ENCODE measurements at places on chromosomes 3 and 15.

GRCh38 chr3:140510303-140510861, 167.5 kb upstream of the TRIM42 start:
- no peak for DNase-seq

DNA sequence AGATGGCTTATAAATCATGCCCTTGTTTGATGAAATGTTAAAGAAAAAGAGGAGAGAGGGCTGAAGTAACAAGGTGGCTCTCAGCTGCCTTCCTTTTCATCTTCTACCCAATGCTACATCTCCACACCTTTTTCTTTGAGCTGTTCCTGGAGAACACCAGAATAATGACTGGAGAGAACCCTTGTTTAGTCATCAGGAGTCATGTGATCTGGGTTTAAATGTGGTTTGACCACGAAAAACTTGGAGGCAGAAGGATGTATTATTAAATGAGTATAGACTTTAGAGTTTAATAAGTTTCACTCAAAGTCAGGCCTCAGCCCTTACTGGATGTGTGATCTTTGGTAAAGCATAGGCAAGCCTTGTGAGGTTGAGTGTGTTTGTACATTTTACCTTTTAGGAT, 230.3 kb upstream of the TBL1XR1 start:
- DNase-seq, result no peak

GRCh38 chr3:17891139-17891856, 148.9 kb upstream of the TBC1D5 start:
- no peak for DNase-seq

DNA sequence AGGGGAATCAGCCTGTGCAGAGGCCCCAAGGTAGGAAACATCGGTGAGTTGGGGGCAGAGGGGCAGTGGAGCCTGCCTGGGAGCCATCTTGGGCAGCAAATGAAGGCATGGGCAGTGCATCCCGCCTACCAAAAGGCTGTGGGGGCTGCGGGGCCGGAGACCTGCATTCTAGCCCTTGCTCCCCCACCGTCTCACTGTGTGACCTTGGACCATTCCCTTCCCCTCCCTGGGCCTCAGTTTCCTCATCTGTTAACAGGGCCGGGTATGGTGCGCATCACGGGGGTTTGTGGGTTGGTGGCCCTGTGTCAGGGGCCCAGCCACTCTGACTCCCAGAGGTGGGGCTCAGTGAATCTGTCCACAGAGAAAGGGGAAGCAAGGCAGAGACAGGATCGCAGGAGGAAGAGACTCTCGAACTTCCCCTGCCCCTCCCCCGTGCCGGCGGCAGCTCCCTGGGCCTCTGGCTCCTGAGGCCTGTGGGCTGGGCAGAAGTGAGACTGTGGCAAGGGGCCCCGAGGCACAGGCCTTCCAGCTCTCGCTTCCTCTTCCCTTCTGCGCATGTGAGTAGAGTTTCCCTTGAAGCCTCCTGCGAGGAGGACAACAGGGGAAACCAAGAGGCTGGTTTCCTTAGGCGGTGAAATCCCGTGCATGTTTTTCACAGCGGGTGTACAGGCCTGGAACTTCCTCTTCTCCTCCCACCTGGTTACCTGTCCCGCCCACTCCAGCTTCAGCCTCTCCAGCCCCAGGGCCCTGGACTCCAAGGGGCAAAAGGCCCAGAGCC, 42.9 kb downstream of the IDH2 start:
- DNase-seq, result peak; percentile 85

DNA sequence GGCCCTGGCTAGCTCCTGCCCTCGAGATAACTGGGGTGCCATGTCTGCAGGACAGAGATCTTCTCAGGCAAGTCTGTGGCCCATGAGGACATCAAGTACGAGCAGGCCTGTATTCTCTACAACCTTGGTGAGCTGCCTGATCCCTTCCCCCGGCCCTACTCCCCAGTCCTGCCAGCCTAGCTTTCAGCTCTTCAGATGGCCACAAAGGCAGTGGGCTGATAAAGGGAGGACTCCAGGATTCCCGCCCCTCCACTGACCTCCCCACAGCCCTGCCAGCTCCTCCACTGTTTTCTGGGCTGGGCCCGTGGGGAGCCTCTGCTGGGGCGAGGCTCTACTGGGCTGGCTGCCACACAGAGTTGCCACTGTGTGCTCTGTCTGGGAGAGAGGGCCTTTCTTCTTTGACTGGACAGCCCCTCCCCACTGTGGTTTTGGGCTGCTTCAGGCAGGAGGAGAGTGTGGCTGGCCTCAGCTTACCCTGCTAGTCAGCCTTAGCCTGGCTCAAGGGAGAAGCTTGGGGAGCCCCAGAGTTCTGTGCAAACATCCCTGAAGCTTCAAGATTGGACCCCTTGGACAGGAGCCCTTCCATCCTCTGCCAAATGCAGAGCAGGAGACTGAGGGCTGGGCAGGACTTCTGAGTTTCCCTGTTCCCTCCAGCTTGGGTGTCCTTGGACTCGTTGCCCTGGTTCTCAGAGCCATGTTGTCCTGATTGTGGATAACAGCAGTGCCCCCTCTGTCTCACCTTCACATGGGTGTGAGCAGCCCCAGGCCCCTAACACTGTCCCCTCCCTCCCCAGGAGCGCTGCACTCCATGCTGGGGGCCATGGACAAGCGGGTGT, 24.4 kb downstream of the PTPN23 start:
- peak; percentile 9 for DNase-seq

DNA sequence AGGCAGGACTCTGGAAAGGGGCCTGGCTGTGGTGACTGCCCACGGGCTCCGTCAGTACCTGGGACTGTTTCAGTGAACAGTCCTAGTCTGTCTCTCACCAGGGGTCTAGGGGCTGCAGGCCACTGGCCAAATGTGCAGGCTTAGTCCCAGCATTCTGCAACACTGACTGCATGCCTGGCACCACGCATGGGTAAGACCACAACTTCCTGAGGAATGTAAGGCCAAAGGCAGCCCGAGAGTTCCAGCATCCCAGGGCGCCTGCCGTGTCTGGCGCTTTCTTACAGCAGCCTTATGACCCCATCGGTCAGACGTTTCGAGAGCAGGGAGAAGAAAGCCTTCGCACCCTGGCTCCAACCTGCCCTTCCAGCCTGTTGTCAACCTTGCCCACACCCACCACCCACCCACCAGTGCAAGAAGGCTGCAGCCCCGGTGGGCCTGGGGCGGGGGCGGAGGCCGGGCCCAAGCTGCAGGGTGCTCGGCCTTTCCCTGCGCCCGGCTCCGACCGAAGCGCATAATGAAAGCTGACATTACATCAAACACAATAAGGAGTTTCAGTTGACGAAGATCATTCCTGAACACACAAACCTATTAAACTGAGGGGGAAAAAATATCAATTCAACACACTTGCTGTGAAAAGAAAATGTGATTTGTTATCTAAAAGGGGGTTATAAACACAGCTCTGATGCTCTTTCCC, 29.5 kb upstream of the TMEM115 start:
- DNase-seq, result no peak

- no peak for DNase-seq
These were observed 53.3 kb downstream of the ITGB5 start for GRCh38 chr3:124833710-124834332.

DNA sequence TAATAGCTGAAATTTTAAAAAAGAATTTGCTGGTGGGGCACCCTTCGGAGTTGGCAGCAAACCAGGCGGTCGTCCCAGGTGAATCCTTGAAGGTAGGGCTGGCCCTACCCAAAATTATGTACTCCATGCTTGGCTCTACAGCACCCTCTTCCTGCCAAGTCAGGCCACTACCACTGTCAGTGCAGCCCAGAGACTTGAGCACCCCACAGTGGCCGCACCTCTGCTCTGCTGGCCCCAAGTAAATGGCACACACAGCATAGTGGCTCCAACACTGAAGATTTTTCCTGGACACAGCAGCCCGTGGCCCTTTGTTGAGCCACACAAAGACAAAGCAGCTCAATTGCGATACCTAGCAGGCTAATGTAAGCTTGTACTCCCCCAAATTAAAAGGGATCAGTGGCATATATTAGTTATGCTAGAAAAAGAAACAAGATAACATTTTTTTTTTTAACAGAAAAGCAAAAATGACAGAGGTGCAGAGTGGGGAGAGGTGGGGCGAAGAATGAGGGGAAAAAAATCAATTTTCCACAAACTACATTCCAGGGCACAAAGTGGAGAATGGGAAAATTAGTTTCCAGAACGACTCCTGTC, 250.5 kb downstream of the UACA start:
- no peak for DNase-seq

- DNase-seq, result peak; percentile 66
These were observed 43.2 kb upstream of the KLHL25 start for GRCh38 chr15:85837881-85838280.

- no peak for DNase-seq
These were observed 249.9 kb downstream of the CACNA2D3 start for GRCh38 chr3:54372232-54372631.

DNA sequence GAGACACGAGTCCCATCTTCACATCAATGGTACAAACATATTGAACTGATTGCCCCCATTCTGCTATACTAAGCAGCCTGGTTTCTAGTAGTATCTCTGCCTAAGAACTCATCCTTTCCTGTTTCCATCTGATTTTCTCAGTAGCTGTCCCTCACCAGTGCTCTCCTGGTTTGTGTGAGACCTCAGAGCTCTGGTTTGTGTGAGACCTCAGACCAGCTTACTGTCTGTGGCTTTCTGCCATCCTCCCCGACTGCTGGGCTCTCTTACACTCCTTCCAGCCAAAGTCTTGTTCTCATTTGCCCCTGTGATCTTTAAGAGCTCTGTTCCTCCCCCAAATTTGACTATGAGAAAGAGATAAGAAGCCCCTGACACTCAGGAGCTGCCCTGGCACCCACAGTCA, 41.1 kb upstream of the NEDD4 start:
- no peak for DNase-seq

DNA sequence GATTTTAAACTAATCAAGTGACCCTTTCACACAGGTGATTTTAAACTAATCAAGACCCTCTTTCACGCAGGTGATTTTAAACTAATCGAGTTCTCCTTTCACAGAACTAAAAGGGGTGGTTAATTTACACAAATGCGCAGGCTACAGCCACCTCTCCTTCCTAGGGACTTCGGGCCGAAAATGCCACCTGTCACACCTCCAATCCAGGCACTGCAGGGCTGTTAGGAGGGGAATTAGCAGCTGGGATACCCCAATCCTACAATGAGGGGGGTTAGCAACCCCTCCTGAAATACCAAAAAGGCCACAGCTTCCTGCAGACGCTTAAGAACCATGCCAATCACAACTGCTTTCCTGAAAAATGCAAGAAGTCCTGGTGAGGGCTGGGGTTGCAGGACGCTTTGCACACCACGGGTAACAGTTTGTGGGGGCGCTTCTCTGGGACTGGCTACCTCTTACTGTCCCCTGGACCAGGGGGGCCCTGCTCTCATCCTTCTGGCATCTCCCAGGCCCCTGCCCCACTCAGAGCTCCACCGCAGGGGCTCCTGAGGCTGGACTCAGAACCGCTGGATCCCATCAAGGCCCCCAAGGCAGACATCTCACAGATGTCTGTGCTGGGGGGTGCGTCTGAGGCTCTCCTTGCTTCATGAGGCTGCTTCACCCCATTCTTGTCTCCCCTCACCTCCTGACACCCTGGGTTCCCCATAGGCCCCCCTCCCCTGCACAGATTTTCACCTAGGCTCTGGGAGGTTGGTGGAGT, 145.9 kb downstream of the OR4M2 start:
- DNase-seq, result no peak

- DNase-seq, result no peak
These were observed 164.1 kb downstream of the SSR3 start for GRCh38 chr3:156390846-156391245.
